ENCODE measurements at places on chromosomes 2 and 18.

GRCh38 chr18:46291149-46291548, 187.0 kb downstream of the HAUS1 start:
- DNase-seq, result no peak

DNA sequence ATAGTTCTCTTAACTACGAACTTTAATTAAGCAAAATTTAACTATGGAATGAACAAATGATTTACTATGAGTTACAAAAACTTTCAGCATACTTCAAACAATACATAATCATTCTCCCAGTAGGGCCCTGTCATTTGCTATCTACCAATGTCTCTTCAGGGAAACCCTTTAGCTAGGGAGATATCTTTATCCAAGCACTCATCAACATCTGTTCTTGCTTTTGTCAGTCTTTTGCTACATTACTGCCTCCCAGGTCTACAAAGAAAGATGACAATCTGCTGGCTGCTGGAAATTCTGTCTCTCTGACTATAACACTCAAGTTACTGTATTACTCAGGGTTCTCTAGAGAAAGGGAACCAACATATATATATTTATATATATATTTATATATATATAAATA, 1626.3 kb upstream of the CELF4 start:
- DNase-seq, result no peak

DNA sequence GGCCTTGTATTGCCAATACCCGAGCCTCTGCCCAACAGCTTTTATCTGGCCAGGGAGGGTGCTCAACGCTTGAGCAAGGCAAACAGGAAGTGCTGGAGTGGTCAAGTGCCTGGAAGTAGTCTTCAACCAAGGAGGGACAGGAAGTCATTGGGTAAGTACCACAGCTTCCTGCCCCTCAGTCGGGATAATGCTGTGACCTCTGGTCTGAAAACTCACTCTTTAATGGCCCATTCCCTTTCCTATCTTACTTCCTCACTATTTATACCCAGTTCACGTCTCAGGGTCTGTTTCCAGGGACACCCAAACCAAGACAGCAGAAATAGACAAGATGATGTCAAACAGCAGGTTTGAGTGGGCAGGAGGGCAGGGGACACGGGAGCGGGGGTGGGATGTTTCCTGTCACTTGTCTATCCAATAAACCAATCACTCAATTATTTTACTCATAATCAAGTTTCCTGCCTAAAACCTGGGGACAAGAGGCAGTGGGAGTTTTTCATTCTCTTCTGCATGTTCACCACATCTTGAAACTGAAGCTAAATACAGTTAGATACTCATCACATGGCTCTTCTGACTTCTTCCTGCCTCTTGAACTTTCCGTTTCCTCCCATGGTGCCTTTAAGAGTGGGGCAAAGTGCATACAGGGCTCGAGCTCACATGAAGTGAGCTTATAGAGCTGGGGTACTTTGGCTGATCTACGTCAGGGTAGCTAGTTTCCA, 68.9 kb upstream of the CAB39 start:
- DNase-seq, result no peak

GRCh38 chr2:15134957-15135356, 426.2 kb downstream of the NBAS start:
- no peak for DNase-seq

DNA sequence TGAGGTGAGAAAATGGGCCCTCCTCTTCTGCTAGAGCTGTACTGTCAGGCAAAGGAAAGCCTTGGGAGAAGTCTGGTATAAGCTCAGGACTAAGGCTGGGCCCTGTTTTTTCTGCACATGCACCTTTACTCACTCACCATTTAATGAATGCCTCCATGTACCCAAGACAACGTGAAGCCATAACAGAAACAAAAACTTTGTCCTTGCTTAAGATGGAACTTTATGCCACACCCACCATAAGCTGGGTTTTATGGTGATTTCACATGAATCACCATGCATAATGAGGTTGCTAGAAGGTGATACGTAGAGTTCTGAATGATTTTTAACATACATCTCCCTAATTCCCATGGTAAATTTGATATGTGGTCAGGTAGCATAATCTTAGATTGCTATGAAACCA, 63.7 kb upstream of the CYP26B1 start:
- no peak for DNase-seq

- DNase-seq, result peak; percentile 64
These were observed 14.0 kb downstream of the TMEM127 start for GRCh38 chr2:96251721-96252292.

- DNase-seq, result no peak
These were observed 143.5 kb downstream of the CELF4 start for GRCh38 chr18:37422116-37422515.

- DNase-seq, result no peak
These were observed 126.0 kb downstream of the LPIN1 start for GRCh38 chr2:11872247-11872947.

DNA sequence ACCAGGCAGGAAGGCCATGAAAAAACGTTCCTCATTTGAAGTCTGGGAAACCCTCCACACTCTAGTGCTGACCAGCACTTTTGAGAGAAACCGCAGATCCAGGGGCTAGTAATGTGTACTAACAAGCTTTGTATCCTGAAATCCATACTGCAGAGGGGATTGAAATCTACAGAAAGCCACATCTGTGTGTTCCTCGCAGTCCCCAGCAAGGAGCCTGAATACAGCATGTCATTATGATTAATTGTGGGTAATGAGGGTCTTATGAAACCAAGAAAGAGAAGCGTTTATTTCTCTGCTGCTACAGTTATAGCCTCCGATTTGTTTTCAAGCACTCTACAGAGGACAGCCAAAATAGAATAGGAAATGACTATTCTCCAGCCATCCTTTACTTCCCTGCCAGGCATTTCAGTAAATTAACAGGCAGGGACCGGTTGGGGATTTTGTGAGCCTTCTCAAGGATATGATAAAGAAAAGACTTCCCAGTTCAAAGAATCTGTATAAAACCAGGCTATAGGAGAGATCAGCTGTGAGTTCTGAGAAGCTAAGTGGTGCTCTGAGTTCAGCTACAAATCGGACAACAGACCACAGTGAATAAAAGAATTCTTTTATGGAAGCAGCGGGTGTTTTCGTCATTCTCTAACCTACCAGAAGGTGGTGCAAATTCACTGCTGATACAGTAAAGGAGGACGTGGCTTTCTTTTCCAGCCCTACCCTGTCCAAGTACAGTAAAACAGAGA, 133.4 kb downstream of the INSIG2 start:
- DNase-seq, result peak; percentile 73
